ENCODE measurements at places on chromosomes 7 and 10.

DNA sequence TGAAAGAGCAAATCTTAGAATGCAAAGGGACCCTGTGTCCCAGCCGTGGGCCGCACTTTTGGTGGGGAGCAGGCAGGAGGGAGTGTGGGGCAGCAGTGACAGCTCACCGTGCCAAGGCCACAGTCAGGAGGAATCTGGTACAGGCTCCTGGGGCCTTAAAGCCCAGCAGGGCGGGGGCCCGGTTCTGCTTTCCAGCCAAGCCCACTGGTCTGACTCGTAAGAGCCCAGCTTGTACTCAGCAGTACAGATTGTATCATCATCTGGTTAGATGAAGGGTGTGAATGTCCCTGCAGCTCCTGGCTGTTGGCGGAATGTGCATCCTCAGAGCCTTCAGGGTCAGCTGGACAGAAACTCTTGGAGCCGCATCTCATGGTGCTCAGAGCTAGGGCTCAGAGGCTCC, 30.5 kb upstream of the TRIM8 start:
- no peak for DNase-seq

DNA sequence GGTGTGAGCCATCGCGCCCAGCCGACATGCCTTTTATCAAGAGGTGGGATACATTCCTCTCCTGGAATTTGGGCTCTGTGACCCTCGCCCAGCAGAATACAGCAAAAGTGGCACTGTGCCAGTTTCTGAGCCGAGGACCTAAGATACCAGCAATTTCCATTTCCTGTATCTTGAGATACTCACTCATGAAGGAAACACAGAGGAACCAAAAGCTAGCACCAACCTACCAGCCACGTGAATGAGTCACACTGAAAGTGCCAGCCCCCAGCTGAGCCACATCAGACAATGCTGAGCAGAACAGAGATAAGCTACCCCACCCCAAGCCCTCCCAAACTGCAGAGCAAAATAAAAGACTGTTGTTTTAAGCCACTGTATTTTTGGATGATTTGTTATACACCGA, 56.3 kb downstream of the CACUL1 start:
- no peak for DNase-seq

DNA sequence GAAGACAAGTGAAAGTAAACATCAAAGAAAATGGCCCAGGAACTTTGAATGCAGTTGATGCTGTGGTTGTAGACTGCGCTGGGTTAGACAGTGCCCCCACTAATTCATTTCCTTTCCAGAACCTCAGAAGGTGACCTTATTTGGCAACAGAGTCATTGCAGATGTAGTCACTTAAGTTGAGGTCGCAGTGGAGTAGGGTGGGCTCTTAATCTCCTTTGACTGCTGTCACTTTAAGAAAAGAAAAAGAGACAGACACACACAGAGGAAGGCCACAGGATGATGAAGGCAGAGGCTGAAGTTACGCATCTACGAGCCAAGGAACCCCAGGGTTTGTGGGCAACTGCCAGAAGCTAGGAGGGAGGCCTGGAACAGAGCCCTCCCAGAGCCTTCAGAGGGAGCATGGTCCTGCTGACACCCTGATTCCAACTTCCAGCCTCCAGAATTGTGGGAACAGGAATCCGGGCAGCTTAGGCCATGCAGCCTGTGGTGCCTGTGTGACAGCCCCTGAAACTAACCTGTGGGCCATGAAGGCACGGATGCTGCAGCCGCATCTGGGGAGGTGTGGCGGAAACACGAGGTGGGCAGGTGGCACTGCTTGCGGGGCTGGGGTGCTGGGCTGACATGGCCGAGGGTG, 107.6 kb downstream of the PRKAG2 start:
- no peak for DNase-seq

GRCh38 chr7:4739528-4739992, 35.9 kb upstream of the AP5Z1 start:
- peak; percentile 58 for DNase-seq

GRCh38 chr10:77398986-77399755, 238.4 kb downstream of the KCNMA1 start:
- no peak for DNase-seq

Measured in NCI-H1417 treated with DMSO at 0.1 percent for 48 hours (cell line).